ENCODE measurements at places on chromosomes 13 and 19.
A peak's percentile ranks its signal among the peaks of the same experiment; 100 is the strongest.

GRCh38 chr13:23583491-23583890, 13.3 kb downstream of the TNFRSF19 start:
- no peak for DNase-seq

GRCh38 chr19:5035105-5035761, 66.3 kb downstream of the KDM4B start:
- no peak for DNase-seq

DNA sequence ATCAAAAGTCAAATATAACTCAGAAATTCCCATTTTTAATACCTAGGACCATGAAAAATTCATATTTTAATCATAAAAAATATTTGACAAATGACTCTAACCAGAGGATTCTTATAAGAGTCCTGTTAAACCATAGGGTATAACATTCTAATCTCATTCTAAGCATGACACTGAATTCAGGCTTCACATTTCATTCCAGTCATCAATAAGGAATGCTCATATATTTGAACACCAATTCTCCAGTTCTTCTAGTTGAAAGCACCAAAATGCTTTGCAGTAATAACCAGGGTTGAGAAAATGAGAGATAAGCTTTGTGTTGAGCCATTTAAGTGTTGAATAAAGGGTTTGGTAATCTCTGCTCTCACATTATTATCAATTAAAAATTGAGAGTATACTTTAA, 147.5 kb downstream of the VWA8 start:
- DNase-seq = no peak

- DNase-seq = no peak
Measured at GRCh38 chr13:81393721-81394120, 1052.8 kb upstream of the SPRY2 start.

DNA sequence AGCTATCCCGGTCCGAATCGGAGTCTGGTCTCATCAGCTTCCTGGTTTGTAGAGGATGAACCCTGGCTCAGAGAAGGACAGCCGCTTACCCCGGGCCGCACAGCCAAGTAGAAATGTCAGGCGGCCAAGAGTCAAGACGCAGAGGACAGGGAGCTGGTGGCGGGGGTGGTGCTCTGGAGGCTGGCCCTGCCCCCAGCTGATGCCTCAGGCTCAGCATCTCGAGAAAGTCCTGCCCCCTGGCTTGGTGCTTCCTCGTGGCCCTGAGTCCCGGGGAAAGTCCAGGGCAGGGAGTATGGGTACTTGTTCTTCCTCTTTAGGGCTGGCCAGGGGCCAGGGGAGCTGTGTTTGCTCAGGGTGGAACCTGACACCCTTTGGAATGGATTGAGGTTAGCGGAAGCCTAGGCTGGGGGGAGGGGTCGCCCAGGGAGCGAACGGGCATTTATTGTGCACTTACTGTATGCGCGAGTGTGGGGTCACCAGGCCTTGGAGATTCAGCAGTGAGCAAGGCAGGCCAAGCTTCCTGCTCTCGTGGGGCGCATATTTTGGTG, 2.2 kb downstream of the TJP3 start:
- no peak for DNase-seq

DNA sequence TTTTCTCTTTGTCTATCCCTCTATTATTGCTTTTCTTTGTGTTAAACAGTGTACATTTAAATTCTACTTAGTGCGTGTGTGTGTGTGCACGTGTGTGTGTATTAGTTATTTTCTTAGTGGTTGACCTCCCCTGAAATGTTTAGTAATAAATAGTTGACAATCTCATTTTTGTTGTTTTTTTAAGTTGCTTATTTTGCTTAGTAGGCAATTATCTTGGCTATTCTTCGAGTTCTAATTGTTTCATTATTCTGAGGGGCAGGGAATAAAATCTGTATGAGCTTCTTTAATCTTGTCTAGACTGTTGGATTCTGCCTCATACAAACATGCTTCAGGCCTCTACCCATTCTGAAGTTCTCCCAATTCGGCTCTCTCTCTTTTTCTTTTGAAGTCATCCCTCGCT, 1169.0 kb upstream of the ATXN8OS start:
- DNase-seq = no peak

- DNase-seq = no peak
Measured at GRCh38 chr19:39557811-39558623, 18.1 kb upstream of the EID2 start.

DNA sequence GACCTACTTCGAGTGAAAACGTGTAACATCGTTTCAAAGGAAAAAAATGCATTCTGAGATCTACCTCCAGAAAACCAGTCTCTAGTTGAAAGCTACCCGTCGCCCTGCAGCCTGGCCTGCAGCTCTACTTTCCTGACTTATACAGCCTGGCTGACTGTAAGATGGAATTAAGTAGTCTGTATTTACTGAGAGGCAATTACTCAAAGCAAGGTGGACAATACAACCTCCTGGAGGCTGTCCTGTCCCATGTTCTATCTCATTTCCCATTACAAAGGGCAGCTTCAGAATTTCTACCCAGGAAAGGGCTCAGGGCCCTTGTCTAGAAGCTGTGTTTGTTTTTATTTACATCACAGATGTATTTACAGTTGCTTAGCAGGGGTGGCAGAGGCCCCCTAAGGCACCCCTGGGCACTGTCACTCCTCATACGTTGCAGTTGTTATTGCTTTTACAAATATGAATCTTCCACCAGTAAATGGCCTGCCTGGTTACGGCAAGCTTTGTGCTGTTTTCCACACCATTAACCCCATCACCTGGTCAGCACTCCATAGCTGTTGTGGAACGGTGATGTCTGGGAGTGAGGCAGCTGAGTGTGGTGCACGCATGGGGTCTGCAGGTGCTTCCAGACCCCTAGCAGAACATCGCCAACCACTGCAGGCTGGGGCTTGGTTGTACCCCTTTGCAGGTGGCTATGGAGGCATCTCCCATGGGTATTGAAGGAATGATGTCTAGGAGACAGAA, 46.3 kb upstream of the MTIF3 start:
- DNase-seq = no peak

DNA sequence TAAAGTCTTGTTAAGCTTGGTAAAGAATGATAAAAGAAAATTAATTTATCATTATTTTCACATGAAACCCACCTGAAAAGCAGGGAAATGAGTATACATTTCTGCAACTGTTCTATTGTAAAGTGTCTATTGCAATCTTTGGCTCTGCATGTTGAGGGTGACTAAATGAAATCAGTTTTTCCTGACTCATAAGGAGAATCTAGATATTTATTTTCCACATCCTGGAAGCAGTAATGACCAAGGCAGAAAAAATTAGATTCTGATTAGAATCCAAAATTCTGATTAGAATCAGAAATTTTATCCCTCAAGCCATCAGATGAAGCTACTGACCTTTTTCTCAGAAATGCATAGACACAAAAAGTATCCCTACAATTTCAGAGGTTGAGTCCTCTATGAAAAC, 178.4 kb downstream of the MYO16 start:
- no peak for DNase-seq

DNA sequence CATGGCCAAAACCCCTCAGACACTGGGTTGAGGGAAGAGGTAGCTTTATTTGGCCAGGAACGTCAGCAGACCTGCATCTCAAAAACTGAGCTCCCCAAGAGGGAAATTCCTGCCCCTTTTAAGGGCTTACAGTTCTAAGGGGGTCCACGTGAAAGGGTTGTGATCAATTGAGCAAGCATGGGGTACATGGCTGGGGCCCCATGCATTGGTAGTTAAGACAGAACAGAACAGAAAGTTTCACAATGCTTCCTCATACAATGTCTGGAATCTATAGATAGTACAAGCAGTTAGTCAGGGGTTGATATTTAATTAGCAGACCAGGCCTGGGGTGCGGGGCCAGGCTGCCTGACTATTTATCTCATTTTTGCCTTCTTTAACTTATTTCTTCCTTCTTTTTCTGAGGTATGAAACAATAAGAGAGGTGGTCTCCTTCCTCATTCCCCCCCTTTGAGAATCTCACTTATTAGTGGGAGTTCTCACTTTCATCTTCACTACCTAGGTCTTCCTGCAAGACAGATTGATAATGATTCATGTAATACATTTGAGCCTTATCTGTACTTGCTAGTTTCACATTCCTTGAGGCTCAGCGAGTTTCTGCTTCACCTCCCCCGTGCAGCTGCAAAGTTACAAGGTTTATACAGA, 84.8 kb downstream of the SLC25A15 start:
- DNase-seq = no peak

GRCh38 chr19:45976178-45976577, 2.5 kb upstream of the NOVA2 start:
- DNase-seq = no peak

- no peak for DNase-seq
Measured at GRCh38 chr13:99263126-99263785, 5.1 kb upstream of the GPR18 start.

DNA sequence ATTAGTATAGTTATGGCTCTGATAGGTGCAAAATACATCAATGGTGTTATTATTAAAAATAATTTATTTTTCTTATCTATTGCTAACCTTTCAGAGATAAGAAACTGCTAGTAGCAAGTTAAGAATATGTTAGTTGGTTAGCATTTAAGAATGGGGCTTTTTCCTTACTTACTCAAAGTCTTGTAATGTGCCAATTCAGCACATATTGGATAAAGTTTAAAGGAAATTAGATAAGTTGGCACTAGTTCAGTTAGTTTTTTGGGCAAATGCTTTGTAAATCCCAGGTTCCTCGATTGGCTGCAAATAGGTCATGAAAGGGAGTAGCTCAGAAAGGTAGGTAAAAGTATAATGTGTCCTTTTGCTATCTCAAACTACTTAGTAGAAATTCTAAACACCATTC, 2806.7 kb downstream of the PCDH9 start:
- DNase-seq = no peak

- DNase-seq = no peak
Measured at GRCh38 chr13:80235967-80236302, 105.0 kb downstream of the SPRY2 start.

- DNase-seq = peak; percentile 27
Measured at GRCh38 chr19:5002143-5002542, 33.2 kb downstream of the KDM4B start.

DNA sequence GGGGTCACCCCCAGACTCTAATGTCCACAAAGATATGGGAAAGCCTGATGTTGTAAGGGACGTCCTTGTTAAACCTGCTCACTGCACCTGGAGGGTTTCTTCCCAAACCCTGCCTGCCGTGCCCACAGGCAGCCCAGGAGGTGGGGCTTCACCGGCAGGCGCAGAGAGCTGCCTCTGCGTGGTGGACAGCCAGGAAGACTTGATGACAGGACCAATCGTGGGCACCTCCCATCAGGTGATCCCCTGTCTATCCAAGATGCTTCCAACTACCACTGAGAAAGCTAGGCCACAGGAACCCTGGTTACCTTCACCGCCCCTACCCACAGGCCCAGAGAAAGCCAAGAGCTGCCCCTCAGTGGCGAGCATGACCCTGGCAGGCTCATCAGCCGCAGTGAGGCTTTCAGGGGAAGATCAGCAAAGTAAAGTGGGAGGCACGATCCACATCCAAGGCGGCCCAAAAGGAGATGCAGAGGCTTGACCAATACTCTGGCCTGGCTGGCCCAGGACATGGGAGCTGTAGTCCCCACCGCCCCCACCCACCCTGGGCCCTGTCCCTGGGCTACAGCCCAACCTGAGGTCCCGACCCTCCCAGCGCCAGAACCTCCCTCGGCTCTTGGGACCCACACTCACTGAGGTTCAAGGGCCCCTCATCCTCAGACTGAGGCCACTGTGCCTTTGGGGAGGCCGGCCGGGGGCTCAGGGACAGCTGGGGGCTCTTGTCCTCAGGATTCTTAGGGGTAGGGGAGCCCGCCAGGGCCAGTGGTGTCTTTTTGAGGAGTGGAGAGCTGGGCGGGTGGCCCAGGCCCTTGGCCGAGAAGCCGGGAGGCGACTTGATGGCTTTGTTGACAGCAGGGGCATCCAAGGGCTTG, 10.4 kb upstream of the AKAP8L start:
- no peak for DNase-seq

DNA sequence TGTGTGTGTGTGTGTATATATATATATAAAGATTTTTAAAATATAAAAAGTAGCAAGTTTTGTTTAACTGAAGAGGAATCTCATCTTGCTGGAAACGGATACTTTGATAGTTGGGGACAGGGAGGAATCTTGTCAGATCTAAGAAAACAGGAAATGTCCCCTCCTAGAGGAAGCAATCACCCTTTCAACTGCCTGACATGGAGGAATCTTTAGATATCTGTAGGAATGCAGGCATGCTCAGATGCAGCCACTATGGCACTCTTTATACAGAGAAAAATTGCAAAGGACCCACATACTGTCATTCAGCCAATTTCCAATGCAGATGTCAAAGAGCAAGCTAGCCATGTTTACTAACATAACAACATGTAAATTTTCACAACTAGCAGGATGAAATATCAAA, 38.8 kb downstream of the ZNF611 start:
- DNase-seq = no peak

GRCh38 chr13:41621716-41622431, 164.5 kb downstream of the RGCC start:
- DNase-seq = peak; percentile 58

GRCh38 chr19:48668332-48668731, 4.5 kb downstream of the NTN5 start:
- DNase-seq = no peak

GRCh38 chr13:51942189-51942588, 69.1 kb downstream of the ATP7B start:
- DNase-seq = no peak

DNA sequence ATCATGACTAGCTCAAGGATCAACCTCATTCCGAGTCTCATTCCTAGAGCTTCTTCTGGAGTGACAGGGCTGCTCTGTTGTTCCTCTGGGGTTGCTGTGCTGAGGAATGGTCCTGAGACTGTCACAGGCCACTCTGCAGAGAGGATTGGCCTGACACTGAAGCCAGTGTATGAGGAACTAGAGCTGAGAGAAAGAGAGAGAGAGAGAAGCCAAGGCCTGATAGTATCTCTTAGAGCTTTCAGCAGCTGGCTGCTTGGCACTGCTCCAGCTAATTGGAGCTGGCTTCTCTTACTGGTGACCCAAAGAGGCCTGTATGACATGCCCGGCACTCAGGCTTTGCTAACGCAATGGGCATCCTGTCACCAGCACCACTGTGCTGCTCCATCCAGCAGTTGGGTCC, 73.4 kb upstream of the FLT1 start:
- DNase-seq = no peak

GRCh38 chr19:10431254-10431942, 11.1 kb downstream of the PDE4A start:
- no peak for DNase-seq

GRCh38 chr13:33207615-33207961, 78.0 kb downstream of the STARD13 start:
- DNase-seq = peak; percentile 96
